Fibroblast of the aortic adventitia (primary cell): ENCODE measurements at places on chromosomes 4 and X.

- no peak for DNase-seq
These were observed 187.7 kb upstream of the TAPT1 start for GRCh38 chr4:16413814-16414555.

DNA sequence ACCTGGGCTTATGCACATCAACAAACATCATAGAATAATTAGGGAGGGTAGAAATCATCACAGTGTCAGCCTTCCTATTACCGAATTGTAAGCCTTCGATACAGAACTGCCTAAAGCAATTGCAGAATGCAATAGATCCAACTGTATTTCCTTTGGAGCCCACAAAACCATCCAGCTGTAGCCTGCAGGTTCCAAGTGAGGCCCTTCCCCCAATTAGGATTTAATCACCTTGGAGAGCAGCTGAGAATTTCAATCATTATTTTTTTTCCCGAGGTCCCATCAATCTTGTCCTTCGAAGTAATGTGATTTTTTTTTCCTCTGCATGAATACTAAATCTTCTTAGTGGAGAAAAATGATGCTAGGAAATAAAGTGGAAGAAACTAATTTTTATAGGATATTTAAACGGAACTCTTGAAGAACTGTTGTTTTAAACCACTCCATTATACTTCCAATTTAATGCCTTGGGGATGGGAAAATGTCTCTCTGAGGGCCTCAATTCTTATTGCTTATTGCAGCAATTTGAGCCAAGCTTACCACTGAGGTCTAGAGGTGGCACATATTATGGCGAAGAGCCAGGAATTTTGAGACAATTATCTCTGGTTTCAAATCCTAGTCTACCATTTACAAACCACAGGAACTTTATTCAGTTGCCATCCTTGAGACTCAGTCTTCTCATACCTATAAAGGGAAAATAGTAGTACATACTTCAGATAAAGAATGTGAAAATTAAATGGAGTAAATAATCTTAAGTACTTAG is 953.4 kb upstream of the IGFBP7 start:
- DNase-seq = no peak

DNA sequence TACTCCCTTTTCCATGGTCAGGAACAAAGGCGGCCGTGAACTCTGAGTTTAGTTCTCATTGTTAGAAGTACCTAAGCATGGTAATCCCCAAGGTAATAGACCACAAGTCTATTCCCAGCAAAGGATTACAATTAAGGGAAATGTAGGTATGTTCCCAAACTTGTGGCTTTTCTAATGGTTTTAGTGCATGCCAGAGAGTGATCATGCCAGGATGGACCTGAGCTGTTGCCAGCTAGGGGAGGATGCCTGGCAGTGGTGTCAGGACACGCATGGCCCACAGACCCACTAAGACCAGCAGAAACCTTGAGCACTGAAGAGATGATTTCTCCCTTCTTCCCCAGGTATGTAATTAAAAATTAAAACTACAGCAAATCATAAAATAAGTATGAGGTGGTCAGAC is 60.8 kb downstream of the COQ2 start:
- DNase-seq = no peak

DNA sequence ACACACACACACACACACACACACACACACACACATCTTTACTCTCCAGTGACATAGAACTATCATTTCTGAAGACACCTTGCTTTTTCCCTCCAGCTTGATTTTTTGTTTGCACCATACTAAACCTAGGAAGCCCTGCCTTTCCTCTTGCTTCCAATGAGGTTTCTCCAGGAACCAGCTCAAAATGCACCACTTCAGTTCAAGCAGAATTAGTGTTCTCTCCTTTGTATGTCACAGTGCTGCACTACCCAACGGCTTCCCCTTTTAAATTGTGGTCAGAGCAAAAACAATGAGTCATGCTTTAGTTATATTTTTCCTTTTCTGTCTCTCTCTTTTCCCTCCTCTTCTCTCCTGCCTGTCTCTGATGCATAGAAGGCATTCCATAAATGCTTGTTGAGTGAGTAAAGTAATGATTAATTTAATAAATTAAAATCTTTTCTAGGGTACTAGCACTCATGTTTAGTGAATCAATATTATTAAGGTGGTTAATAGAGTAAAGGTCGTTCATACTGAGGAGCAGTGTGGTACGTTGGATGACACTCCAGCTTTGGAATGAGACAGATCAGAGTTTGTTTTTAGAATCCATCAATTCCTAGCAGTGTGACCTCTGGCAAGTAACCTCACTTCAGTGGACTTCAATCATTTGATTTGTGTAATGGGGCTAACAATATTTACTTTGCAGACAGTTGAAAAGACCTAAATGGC is 5.9 kb downstream of the RTL3 start:
- peak; percentile 82 for DNase-seq

DNA sequence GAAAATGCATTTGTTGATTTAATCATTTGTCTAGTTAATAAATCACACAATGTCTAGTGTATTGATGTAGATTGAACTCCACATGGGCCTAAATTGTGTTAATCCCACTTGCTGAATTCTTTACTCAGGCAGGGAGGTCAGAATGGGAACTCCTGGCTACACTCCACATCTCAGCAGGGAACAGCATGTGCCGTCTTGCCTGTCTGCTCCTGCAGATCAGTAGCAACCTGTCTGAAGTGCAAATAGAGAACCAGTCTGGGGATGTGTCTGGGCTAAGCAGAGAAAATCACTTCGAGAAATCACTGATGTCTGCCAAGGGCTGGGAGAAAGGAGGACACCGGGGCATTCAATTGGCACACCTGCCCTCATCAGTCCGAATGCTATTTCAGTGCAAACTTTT is 16.5 kb upstream of the MXRA5 start:
- DNase-seq = no peak

- DNase-seq = peak; percentile 61
These were observed 64.6 kb downstream of the ENPEP start for GRCh38 chr4:110540581-110540980.

DNA sequence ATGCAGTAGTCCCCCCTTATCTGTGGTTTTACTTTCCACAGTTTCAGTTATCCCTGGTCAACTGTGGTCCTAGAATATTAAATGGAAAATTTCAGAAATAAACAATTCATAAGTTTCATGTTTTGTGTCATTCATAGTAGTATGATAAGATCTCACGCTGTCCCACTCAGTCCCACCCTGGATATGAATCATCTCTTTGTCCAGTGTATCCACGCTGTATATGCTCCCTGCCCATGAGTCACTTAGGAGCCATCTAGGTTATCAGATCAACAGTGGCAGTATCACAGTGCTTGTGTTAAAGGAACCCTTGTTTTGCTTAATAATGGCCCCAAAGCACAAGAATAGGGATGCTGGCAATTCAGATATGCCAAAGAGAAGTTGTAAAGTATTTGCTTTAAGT is 16.2 kb upstream of the SYTL4 start:
- no peak for DNase-seq

GRCh38 chrX:154409222-154409871 is at the start of gene DNASE1L1:
DNASE1L1 (minus strand) TSS chrX:154409254; CDS start chrX:154405568, 3,686 bp downstream.
- DNase-seq = peak; percentile 78

DNA sequence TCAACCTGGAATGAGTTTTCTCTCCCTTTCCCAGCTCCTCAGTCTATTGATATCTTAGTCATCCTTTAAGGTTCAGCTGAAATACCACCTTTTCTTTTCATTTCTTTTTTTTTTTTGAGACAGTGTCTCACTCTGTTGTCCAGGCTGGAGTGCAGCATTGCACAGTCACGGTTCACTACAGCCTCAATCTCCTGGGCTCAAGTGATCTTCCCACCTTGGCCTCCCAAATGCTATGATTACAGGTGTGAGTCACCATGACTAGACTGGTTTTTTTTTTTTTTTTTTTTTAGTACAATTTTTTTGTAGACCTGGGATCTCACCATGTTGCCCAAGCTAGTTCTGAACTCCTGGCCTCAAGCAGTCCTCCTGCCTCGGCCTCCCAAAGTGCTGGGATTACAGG is 28.9 kb downstream of the AFF1 start:
- peak; percentile 28 for DNase-seq

DNA sequence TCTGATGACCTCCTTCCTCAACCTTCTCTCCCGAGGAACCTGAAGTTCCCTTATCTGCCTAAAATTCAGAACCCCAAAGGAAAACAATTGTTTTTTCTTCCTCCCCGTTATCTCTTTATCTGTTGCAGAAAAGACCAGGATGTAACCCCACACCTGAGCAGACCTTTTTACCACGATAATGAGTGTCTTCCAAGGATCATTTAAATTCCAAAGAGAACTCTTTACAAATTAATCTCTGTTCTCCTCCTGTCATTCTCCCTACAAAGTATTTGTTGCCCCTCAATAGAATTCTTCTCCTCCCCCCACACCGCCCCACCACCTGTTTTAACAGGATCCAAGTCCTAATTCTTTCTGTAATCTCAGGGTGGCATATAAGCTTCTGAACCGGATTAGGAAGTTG is 78.5 kb upstream of the NLGN4X start:
- DNase-seq = no peak

GRCh38 chr4:96912716-96913115 is 1072.8 kb downstream of the PDHA2 start:
- no peak for DNase-seq

GRCh38 chr4:172707622-172708021 is 461.0 kb upstream of the GALNT7 start:
- DNase-seq = no peak
